NCI-H2171 treated with DMSO at 0.1 percent for 48 hours (cell line): ENCODE measurements at places on chromosomes 7 and 10.
A peak's percentile ranks its signal among the peaks of the same experiment; 100 is the strongest.

DNA sequence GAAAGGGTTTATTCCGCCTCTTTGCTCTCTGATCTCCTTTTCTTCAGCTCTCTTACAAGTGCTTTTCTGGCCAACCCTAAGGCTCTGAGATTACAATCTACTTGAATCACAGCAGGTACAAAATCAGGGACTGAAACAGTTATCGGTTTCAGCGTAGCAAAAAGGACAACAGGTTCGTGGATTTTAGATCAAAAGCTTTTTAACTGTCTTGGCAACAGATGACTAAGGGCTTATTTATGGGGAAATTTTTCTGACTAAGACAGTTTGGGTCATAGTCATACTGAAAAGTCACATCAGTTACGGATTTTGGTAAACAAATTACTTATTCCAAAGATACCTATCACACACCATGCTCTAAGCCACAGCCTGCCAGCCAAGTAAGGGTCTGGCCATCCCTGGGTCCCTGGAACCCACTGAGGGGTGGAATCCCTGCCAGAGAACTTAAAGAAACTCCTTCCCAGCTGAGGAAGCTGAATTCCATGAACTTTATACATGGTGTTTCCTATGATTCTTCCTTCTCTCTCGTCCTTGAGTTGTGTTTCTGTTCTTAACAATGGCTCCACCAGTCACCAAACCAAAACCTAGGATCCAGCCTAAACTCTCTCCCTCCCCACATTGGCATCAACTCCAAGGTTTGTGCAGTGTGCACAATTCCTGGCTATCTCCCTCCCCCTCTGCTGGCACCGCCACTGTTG is 169.3 kb downstream of the FAM107B start:
- no peak for DNase-seq

DNA sequence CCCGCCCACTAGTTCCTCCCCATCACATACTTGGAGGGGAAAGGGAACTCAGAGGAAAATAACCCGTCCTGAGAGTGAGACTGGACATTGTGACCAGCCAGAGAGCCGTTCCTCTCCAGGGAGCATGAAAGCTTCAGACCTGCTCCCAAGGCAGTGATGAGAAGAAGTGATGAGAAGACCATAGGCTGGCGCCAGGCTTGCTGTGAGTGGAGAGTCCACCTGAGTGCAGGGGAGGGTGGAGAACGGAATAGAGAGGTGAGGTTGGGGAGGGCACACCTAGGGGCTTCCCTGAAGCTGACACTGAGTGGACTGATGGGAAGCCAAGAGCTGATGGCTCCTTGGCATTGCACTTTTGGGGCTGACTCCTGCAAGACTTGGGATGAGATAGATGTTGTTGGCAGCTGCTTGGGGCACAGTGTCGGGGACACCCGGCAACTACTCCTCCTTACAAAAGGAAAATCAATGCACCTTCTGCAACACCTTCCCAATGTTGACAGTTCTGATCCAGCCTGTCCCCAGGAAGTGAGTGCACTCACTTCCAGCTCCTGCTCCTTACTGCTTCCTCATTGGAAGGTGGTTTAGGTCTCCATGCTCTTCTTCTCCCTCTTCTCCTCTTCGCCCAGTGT is 79.4 kb downstream of the EMX2 start:
- DNase-seq: no peak

DNA sequence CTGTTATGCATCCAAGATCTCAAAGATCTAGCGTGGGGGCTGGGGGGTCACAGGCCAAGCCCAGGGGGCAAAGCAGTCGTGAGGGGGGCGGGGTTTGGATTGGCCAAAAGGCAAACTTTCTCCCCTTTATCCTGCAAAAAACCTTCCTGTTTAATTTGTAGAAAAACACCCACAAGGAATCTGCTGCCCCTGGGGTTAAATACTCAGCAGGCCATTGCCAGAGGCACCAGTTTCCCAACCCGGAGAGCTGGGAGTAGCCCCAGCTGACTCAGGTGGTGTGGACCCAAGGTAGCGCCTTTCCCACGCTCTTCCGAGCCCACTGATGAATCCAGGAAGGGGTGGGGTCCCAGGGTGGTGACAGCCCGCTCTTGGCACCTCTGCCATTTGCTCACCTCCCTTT is 21.4 kb downstream of the KCP start:
- DNase-seq: no peak

- no peak for DNase-seq
These were observed 79.7 kb downstream of the TBXAS1 start for GRCh38 chr7:139908792-139909191.

DNA sequence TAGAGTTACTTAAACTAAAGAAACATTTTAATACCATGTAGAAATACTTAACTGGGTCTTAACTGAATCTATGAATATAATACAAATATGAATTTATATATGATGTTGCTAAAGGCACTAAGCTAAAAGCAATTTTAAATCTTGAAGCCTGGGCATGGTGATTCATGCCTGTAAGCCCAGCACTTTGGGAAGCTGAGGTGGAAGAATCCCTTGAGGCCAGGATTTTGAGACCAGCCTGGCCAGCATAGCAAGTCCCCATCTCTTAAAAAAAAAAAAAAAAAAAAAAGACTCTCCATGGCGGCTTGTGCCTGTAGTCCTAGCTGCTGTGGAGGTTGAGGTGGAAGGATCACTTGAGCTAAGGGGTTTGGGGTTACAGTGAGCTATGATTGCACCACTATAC is 95.3 kb downstream of the CCSER2 start:
- DNase-seq: no peak

GRCh38 chr7:46229409-46229808 is 308.3 kb upstream of the IGFBP3 start:
- DNase-seq: no peak

DNA sequence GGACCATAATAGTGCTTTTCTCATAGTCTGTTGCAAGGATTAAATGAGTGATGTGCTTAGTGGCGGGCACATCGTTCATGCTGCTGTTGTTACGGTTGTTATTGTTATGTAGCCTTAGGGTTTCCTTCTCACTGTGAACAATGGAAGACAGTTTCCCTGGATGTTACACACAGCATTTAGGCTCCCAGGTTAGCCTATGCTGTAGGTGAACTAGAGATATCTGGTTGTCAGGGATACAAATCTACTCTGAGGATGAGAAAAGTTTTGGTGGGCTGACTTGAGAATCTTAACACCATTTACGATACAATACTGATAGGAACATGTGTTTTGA is 14.7 kb downstream of the SH3PXD2A start:
- DNase-seq: no peak

DNA sequence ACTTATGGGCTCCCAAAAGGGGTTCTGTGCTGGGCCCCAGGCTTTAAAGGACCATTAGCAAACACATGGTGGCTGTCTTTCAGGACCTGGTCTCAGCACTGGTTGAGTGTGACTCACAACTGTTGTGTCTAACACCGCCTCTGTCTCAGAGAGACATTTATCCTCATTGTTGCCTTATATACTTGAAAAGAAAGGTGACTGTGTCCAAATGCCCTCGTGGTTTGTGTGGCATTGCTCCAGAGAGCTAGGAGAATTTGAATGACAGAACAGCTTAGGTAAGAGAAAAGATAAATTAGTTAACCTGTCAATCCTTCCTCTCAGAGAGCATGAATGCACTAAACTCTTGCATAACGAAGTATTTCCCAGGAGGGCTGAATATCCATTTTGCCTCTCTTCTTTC is 14.5 kb upstream of the FAM13C start:
- DNase-seq: no peak

GRCh38 chr7:69177461-69177861 is 420.8 kb upstream of the AUTS2 start:
- DNase-seq: no peak

DNA sequence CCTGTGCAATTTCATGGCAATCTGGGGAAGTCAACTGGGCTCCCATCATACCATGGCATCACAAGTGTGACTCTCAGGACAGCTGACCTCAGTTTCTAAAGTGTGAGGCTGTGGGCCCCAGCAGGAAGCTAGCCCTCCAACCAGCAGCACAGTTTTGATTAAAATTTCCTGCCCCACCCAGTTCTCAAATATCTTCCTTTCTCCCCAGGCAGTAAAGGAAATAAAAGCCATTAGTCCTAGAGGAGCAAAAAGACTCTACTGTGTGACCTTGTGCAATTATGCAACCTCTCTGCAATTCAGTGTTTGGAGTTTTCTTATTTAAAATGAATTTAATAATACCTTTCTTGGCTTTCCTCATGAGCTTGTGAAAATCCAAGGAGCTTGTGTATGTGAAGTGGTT is 143.1 kb upstream of the CDCA7L start:
- no peak for DNase-seq

- no peak for DNase-seq
These were observed 11.1 kb downstream of the ADIRF start for GRCh38 chr10:86979296-86979818.

DNA sequence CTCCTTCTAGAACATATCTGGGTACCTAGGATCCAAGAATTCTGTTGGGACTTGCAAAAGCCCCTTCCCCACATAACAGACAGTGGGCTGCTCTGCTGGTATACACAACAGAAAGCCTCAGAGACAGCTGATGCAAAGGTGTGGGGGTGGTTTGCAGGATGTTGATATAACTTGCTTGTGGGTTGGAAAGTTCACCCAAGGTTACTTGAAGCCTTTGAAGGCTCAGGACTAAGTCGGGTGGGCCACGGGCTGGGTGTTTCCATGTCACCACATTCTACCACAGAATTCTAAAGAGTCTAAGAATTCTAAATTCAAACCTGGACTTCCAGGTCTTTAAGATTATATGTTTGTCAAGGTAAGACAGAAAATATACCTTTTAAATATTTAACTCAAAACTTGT is 7.4 kb upstream of the NRCAM start:
- DNase-seq: no peak

GRCh38 chr7:47587976-47588375 is 6.1 kb upstream of the TNS3 start:
- no peak for DNase-seq

- DNase-seq: no peak
These were observed 19.8 kb downstream of the POT1 start for GRCh38 chr7:124909808-124910207.

DNA sequence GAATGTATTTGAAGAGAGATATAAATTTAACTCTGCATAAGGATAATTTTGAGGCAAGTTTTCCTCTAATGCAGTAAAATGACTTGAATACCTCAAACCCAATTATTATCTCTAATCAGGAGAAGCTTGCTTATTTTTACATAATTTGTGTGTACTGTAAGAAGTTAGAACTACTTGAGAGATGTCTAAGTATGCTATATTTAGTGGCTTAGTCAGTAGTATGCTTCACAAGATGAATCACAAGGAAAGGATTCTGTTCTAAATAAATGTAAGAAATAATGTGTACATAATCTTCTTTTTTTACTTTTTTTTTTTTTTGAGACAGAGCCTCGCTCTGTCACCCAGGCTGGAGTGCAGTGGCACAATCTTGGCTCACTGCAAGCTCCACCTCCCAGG is 13.7 kb downstream of the PHTF2 start:
- DNase-seq: no peak

GRCh38 chr7:84354030-84354429 is 159.4 kb upstream of the SEMA3A start:
- no peak for DNase-seq

- no peak for DNase-seq
These were observed 156.2 kb downstream of the CRPPA start for GRCh38 chr7:16264823-16265804.

DNA sequence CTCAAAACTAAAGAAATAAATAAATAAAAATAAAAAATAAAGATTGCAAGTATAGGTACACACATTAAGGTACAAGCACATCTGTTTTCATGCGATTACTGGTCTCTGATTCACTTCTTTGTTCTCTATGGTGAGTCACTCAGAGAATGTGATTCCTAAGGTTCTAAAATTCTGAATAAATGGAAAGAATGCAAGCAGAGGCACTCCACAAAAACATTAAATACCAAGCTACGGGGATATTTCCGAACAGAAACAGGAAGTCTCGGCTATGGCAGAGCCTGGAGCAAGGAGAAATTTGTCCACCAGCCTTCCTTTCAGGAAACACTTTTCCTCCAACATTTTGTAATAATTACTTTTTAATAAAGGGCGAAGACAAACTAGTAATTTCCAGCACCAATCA is 1.4 kb downstream of the VOPP1 start:
- DNase-seq: no peak

DNA sequence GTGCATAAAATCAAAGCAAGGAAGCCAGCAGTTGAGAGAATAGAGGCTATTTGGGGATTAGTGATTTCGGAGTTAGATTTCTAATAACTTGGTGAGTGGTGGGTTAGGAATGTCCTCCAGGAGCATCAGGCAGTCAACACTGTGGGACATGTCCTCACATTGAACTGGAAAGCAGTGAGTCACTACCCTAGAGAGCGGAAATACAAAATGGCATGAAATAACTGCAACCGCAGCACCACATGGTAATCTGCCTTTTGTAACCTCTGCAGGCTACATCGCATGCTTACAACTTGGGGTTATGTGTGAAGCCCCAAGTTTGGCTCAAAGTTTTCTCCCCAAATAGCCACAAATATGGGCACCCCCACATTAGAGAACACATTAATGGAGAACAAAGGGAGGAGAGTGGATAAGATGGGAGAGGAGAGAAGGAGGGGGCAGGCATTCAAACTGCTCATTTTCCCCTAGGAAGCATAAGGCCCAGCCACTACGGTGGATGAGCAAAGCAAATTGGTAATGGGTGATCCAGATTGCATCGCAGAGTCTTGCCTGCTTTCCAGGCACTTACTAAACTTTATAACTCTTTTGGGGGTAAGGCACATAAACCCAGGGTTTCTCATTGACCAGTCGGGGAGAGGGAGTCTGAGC is 22.0 kb upstream of the SLF2 start:
- no peak for DNase-seq

- no peak for DNase-seq
These were observed 38.9 kb downstream of the NKX6-2 start for GRCh38 chr10:132746801-132747625.

GRCh38 chr7:47196106-47196645 is 385.7 kb downstream of the TNS3 start:
- no peak for DNase-seq

GRCh38 chr7:31105256-31105950 is 53.3 kb downstream of the ADCYAP1R1 start:
- DNase-seq: no peak

- peak; percentile 16 for DNase-seq
These were observed 20.5 kb downstream of the NOM1 start for GRCh38 chr7:156969972-156970420.

- no peak for DNase-seq
These were observed 73.7 kb upstream of the SKAP2 start for GRCh38 chr7:26937939-26938623.

GRCh38 chr7:6306471-6306870 is 34.0 kb upstream of the CYTH3 start:
- DNase-seq: no peak

- DNase-seq: peak; percentile 53
These were observed 1.5 kb downstream of the TRIL start for GRCh38 chr7:28956608-28957063.

GRCh38 chr10:66931949-66932343 is 6.1 kb downstream of the LRRTM3 start:
- no peak for DNase-seq

DNA sequence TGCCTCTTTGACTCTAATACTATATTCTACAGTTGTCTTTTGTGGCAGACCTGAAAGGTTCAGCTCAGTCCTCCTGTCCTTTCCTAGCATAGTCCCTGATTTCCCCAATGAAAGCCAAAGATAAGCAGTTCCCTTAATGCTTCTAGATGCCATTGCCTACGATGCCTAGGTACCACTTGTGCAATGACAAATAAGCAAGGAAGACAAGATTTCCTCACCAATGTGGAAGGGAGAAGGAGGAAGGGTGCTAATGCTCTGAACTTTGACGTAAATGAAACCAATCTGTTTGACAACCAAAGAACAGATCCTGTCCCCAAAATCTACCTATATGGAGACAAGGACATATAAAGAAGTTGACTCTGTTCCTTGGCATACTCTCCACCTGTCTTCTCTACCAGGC is 393.3 kb downstream of the KCNMA1 start:
- DNase-seq: no peak
